ENCODE measurements at places on chromosomes 6 and 20. TPM values are rescaled to one million over a fixed set of nuclear protein-coding genes. Genes with fewer than 3 reads are reported as not detected.

Gene SLC35D3
- not detected for polyA plus RNA-seq

Gene DSP
- polyA plus RNA-seq = 286 TPM

Gene SCUBE3
- polyA plus RNA-seq = not detected

Gene VGLL2
- polyA plus RNA-seq = not detected

DNA sequence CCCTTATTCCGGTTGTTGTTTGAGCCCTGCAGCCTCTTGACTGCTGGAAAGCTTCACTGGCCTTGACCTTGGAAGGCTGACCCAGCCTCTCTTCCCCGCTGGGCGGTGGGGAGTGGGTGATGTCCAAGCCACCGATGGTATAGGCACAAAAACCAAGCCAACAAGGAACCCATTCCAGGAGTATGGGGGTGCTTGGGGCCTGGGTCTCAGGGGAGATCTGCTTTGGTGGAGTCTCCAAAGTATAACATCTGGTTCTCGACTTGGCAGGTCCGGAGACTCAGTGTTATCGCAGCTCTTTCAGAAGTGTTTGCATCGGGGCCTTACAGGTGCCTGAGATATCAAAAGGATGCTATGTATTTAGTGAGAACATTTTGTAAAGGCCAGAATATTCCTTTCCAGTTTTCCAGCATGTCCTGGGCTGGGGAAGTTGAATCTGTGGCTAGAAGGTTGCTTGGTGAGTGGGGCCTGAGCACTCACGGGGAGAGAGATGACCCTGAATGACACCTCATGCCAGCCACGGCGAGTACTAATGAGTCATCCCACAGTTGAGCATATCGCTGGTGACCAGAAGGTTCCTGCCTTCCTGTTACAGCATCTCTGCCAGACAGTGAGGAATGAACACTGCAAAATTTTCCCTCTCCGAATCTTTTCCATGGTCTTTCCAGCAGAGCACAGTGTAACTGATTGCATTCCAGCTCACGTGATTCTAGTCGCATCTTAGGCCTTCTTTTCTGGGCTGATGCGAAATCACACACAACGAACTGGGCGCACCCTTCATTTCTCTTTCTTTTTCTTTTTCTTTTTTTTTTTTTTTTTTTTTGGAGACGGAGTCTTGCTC is 133.9 kb downstream of the ZDHHC14 start:
- DNase-seq = no peak
- H3K36me3 ChIP-seq = no peaks in the 10 kb centered on the region
- no peak overlapping the region for H3K27ac ChIP-seq
- H3K4me3 ChIP-seq = no peak overlapping the region
- H3K4me1 ChIP-seq = peaks cover 22% of the 10 kb centered on the region

DNA sequence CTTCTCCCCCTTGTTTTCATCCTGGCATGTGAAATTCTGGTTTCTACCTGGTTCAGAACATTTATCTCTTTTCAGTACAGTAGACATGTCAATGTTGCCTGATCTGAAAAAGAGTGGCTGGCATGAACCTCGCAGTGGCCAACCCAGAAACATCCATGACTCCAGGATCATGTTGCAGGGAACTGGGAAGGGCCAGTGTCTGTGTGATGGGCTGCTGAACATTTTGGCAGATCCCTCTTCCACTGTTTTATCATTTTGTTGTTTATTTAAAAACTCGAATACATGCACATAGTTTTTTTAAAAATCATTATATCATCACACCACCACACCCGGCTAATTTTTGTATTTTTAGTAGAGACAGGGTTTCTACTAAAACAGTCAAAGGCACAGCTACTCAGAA is 19.0 kb downstream of the WFDC3 start:
- DNase-seq = no peak
- H3K27me3 ChIP-seq = no peaks in the 10 kb centered on the region
- no peak overlapping the region for H3K4me3 ChIP-seq
- H3K4me1 ChIP-seq = peaks cover under 1% of the 10 kb centered on the region
- H3K27ac ChIP-seq = no peak overlapping the region

All from keratinocyte (primary cell).